ENCODE measurements at places on chromosomes 6 and 20.

DNA sequence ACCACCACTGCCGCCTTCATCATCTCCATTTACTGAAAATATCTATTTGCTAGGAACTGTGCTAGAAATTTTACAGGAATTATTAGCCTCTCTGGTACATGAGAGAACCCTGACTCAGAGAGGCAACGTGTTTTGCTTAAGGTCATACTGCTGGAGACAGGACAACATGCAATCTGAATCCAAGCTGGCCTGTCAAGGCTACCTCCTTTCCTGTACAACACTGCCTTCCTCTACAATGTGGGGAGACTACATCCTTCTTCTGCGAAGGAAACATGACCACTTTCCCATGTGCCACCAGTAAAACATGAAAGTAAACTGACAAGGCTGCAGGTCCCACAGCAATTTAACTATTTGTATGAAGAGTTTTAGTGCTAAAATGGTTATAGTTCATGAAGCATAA, 200.9 kb downstream of the BACH2 start:
- DNase-seq: no peak

- DNase-seq: peak; percentile 73
These were observed 19.2 kb upstream of the FAM83C start for GRCh38 chr20:35311409-35311808.

- DNase-seq: no peak
These were observed 36.9 kb upstream of the PLCB4 start for GRCh38 chr20:9031991-9032390.

- DNase-seq: peak; percentile 76
These were observed 113.8 kb downstream of the PRND start for GRCh38 chr20:4835244-4836177.

DNA sequence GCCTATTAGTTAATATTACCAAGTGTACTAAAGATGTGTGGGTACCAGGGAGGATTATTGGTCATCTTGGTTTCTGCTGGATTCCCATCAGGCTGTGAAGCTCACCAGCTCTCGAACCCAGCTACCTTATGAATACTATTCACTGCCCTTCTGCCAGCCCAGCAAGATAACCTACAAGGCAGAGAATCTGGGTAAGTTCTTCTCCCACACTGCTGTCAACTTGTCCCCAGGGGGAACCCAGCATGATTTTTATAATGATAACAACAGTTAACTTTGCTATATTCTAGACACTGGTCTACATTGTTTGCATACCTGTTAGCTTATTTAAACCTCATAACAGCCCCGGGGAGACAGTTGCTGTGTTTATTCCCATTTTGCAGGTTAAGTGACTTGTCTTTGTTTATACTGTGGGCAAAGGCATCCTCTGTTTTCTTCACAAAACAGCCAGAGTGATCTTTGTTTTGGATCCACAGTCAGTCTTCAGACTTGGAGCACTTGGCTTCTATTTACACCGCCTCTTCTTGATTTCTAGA, 26.5 kb downstream of the TM9SF4 start:
- DNase-seq: no peak

GRCh38 chr6:41546475-41546865, 289 bp downstream of the FOXP4 start:
- no peak for DNase-seq

DNA sequence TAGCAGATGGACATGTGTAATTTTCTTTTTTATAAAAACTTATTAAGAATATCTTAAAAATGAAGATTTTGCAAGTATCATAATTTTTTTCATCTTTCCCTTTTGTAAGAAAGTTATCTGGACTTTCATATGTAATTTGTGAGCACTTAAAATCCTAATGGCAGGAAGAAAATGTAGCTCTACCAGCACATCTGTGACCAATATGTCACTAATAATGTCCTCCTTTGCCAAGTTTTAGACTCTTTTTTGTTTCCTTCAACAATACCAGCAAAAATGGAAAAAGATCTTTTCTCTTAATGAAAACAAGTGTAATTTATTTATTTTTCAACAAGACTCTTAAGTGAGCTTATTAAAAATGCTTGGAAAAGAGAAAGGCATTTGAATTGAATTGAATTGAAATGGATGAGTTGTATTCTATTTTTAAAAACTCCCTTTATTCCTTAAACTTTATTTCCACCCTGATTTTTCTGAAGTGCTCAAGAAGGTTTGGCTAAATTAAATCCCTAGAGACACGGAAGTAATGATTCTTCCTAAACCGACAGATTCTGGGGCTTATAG, 110.7 kb downstream of the KIF6 start:
- no peak for DNase-seq

- DNase-seq: no peak
These were observed 21.7 kb downstream of the EDN3 start for GRCh38 chr20:59322081-59322480.

DNA sequence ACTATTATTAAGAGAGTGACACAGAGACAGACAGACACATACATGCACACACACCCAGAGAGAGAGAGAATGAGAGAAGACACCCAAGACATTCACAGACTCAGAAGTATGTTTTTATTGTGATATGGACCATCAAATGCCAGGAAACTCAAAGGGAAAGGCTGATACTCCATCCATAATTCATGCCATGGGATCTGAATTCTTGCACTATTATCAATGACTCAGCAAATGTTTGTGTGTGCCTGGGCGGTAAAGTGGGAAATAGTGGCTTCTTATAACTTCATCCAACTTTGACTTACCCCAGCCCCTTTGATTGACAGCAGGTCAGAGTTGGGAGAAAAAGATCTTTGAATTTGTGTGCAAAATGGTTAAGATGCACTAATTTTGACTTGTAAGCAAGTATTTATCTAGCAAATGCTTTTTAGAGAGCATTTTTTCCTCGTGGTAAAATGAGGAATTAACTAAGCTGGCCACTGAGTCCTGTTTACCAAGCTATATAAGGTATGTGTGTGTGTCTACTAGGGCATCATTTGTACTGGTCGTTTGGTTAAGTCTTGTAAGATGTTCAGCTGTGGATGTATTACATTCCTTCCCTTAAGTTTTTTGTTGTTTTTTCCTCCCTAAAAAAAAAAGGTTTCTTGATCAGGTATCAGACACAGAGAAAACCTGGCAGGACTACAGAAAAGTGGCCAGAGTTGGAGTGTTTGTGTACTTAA, 3.0 kb upstream of the CCN2 start:
- no peak for DNase-seq

DNA sequence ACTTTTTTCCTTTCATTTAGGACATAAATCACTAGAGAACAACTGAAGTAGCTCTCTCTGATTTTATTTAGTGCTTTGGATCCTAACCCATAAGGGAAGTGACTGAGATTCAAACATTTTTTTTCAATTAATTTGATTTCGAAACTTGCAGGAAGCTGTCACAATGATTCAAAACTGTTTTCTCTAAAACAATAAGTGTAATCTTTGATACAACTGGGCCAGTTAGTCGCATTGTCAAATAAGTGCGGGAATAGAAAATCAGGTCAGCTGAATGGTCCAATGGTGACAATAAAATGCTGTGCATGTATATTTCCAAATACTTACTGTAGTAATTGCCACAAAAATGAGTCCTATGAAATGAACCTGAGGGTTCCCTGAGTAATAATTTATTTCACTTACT, 930.8 kb downstream of the TFAP2A start:
- DNase-seq: no peak

DNA sequence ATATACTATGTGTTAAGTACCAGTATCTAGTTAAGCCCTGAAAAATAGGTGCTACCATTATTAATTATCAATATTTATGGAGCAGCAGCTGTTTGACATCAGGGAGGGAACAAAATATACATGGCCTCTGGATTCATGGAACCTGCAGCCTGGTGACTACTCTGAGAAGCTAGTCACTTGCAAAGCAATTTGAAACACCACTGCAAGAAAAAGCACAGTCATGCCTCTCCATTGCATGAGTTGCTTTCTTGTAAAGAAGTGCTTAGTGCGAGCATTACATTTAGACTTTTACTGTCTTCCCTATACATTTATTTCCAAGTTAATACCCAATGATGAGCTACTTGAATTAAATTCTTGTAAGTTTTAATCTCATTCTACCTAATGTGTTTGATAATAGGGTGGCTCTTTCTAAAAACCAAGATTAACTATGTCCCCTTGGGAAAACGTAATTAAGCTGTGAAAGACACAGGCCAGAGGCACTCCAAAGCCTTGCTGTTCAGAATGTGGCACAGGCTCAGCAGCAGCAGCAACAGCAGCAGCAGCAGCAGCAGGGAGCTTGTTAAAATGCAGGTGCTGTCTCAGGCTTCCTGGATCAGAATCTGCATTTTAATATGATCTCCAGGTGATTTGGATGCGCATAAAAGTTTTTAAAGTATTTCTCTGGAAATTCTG, 83.6 kb downstream of the PFDN4 start:
- DNase-seq: no peak

DNA sequence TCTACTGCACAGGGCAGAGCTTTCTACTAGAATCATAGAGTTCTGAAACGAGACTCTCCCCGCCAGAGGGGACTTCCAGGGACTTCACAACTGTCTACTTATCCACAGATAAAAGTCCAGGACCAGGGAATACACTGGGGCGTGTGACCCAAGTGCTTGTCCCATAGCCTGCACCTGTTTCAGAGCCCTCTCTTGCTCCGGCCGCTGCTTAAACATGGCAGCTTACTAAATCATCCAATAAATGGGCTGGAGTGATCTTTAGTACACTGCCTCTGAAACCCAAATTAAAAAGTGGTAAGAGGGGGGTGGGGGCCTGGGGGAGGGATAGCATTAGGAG, 8.9 kb upstream of the RAB44 start:
- DNase-seq: peak; percentile 22

DNA sequence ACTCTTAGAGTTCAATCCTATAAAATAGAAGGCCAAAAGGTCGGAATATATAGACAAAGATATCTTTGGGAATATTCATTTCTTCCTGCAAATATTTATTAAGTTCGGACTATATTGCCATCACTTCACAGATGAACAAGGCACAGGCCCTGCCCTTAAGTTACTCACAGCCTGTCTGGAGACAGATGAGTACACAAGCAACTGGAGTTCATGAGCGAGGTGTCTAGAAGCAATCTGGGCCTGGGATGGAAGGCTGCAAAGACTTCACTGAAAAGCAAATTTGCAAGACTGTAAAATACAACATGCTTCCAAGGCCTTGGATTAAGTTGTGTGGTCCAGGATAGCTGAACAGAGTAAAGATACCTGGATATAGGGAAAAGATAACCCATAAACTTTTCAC, 56.7 kb upstream of the CEP85L start:
- peak; percentile 39 for DNase-seq

- DNase-seq: no peak
These were observed 460.4 kb downstream of the PRKN start for GRCh38 chr6:162267126-162267525.

DNA sequence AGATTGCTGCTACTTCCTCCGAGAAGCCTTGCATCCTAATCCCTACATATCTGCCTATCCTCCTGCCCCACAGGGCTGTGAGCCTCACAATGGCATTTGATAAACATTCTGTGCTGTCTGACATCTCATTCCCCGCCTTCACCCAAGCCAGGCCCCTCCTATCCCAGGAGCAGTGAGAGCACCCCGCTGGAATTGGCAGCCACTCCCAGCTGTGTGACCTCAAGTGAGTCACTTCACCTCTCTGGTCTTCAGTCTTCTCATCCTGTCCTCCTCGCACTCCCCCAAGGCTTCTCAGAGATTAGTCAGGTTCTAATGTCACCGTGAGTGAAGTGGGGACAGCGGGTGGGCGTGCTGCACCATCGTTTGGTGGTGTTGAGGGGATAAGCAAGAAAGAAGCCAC, 81.7 kb downstream of the CDH22 start:
- DNase-seq: peak; percentile 4

GRCh38 chr6:3746119-3746691, 5.3 kb downstream of the PXDC1 start:
- DNase-seq: no peak

DNA sequence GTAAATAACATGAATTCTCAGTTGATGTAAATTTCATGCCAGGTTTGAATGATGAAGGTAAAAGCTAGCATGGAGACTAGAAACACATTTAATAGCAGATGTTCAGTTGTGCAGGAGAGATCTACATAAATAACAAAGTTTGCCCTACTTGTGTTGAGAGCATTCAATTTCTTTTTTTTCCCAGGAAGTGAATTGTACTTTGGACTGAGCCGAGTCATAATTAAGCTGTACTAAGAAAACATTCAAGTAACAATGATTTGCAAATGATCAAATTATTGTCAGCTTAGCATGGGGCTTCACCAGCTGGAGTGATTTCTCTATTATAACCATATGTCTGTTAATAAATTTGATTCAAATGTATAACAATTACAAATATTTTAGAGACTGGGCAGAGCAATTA, 893.5 kb upstream of the MAP3K7 start:
- DNase-seq: no peak

- peak; percentile 18 for DNase-seq
These were observed 3.1 kb upstream of the AKIRIN2 start for GRCh38 chr6:87705070-87705691.

DNA sequence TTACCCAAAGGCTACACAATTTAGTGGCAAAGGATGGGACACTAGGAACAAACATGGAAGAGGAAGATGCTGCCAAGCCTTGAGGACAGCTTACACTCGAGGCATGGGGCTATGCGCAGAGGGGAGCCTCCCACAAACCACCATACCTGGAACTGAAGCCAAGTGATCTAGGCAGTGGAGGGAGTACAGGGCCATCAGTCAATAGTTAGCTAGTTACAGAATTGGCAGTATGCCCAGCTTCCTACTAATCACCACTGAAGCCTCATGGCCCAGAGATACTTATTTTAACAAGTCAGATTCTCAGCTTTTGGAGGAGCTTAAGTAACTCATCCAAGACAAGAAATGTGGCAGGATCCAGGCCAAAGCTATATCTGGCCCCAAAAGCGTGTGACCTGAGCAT, 226.6 kb upstream of the MOCS1 start:
- DNase-seq: no peak

DNA sequence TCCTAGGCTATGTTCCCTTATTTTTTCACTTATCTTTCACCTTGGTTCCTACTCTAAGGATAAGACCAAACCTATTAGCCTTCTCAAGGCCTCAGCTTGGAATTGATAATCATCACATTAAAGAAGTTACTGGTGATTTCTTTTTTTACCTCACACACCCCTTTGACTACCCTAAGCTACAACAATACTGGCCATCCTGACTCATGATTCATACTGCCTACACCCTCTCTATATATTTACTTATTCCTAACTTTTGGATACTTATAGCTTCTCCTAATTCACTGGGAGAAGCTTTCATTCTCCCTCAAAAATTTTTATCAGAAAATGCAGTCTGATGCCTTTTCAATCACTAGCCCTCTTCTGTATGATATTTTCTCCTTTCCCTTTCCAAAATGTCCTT, 256.1 kb downstream of the TBX18 start:
- no peak for DNase-seq

- no peak for DNase-seq
These were observed 350.9 kb upstream of the HSF2 start for GRCh38 chr6:122048570-122048969.

All from astrocyte of the spinal cord (primary cell).